ENCODE measurements at places on chromosomes 3 and 15.

- DNase-seq: no peak
These were observed 90.2 kb downstream of the GABRB3 start for GRCh38 chr15:26682598-26683164.

GRCh38 chr15:45762726-45763125 lies 127.9 kb downstream of the SQOR start:
- DNase-seq: no peak

- no peak for DNase-seq
These were observed 41.3 kb upstream of the MUC4 start for GRCh38 chr3:195853036-195853435.

DNA sequence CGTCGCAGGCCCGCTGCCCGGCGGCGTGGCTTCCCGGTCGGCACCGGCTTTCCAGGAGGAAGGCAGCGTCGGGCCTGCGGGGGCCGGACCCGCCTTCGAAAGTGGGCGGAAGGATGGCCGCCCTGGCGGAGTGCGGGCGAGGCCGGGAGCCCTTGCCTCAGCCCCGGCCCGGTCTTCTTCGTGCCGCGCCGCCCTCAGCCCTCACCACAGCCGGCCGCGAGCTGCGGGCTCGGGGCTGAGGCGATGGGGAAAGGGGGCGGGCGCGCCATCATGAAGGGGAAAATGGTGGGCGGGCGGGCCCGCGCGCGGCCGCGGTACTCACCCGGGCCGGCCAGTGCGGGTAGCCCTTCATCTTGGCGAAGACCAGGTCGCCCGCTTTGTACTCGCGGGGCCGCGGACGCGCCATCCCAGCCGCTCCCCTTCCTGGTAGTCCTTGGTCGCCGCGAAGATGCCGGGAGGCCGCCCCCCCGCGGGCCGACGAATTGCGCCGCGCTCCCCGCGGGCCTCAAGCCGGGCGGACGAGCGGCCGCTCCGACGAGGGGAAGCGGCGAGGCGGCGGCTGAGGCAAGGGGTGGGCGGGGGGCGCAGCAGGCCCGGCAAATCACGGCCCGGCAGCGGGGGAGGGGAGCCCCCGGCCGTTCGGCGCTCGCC lies 489 bp downstream of the HDGFL3 start:
- peak; percentile 77 for DNase-seq

DNA sequence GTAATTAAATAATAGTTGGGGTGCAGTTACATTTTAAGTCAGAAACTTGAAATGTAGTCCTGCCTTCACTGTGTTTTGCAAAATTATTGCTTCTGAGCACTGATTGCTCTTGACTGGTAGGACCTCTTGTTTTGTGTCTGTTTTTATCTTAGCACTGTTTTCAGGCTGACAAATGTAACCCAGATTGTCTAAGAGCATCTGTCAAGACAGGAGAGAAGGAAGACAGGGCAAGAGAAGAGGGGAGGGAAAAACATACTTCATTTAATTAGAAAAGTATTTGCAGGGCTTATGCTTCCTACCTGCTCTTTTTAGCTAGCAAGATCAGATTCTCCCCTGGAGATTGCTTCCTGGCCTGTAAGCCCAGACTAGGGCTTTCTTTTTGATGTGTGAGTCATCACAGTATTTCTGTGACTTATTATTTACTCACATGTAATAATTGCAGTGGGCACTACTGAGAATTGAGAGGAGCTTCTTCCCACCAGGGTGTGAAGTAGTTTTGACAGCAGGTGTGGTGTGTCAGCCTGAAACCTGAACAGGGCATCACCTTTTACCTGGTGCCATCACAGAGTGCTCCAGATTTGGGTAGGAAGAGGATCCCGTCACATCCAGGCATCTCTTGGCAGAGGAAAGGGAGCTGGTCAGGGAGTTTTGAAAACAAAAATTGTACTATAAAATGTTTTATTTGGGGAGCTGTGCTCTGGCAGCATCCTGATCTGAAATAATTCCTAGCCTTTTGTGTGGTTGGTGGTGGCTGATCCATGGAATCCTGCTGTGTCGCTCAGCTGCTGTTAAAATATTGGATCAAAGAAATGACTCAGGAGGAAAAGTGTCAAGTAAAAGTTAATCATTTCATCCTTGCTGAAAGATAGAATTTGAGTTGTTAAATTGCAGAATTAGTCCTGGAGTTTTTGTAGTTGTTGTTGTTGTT lies 98.2 kb downstream of the TMEM108 start:
- DNase-seq: no peak

- DNase-seq: peak; percentile 100
These were observed 345 bp upstream of the CDV3 start for GRCh38 chr3:133573054-133573628.

- no peak for DNase-seq
These were observed 92.0 kb downstream of the SNRK start for GRCh38 chr3:43378066-43378935.

DNA sequence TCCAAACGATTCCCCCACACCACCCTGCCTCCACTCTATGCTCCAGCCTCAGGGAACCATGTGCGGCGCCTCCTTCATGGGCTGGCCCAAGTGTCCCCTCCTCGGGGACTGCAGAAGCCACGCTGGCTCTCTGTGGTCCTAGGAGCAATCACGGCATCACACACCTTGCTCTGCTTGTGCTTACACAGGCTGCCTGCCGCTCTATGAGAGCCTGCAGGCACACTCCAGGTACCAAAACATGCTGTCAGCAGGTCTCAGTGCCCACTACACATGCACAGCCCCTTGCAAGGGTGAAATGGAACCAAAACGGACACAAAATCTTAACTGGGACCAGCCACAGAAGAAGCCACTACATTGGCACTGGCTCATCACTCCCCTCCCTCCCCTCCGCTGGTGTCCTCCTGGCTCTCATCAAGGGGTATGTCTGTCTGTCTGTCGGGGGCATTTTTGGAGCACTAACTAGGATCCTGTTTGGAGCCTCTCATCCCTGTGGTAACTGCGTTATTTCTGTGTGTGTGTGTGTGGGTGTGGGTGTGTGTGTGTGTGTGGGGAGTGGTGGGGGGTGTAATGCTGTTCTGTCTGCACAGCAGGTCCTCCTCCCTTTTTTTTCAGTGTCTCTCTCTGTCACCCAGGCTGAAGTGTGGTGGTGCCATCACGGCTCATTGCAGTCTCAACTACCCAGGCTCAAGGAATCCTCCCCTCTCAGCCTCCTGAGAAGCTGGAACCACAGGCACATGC lies 60.6 kb downstream of the DHX30 start:
- no peak for DNase-seq

DNA sequence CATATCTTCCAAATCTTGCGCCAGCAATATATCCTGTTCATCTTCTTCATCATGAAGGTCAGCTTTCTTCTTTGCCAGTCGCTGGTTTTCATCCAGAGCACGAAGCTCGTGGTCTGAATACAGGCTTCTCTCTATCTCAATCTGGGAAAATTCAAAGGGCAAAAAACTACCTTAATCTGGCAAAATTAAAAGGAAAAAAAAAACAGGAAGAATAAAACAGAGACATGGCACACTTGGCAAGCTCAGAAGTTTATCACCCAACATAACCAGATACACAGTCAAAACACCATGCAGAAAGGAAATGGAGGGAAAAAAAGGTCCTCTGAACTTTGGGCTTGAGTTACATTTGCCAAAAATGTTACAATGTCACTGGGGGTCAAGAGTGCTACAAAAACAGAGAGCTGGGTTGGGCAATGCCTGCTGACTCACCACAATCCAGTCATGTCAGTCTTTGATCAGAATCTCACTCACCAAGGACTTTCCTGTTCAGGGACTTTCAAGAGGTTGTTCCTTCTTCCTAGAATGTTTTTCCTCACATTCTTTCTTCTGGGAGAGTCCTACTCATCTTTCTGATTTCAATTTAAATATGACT lies 1.5 kb downstream of the MRPL46 start:
- DNase-seq: no peak

GRCh38 chr3:186849374-186849975 lies 7.0 kb downstream of the ADIPOQ start:
- DNase-seq: no peak

DNA sequence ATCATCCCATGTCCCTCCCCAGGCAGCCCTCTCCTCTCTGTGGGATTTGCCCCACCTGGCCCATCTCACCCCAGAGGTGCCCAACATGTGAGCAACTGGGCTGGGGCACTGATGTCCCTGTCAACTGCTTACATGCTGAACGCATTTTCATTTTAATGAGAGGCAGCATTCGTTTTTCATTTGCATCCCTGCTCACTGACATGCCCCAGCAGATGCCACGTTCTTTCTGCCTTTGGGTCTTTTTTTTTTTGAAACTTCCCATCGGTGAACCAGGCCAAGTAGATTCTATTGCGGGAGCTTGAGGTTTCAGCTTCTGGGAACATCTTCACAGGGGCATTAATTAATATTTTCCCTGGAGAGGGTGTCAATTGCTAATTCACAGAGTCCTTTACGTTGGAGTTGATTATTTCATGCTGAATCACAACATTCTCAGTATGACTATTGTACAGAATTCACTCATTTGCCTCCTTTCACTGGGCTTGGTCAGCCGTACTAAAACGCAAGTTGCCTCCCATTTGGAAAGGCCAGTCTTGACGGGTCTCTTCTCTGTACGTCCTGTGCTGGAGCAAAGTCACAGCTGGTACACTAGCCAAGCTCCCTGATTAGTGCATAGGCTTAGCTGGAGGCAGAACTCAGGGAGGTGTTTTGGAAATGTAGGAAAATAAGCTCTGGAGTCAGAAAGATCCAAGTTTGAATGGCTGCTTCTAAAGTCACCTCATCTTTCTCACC lies 69.8 kb downstream of the CHRNA7 start:
- no peak for DNase-seq

GRCh38 chr3:194761384-194761783 lies 75.7 kb downstream of the FAM43A start:
- peak; percentile 53 for DNase-seq

GRCh38 chr3:151909681-151910405 lies 36.4 kb downstream of the SUCNR1 start:
- DNase-seq: no peak

- DNase-seq: no peak
These were observed 313.2 kb downstream of the POLQ start for GRCh38 chr3:121232309-121233225.

DNA sequence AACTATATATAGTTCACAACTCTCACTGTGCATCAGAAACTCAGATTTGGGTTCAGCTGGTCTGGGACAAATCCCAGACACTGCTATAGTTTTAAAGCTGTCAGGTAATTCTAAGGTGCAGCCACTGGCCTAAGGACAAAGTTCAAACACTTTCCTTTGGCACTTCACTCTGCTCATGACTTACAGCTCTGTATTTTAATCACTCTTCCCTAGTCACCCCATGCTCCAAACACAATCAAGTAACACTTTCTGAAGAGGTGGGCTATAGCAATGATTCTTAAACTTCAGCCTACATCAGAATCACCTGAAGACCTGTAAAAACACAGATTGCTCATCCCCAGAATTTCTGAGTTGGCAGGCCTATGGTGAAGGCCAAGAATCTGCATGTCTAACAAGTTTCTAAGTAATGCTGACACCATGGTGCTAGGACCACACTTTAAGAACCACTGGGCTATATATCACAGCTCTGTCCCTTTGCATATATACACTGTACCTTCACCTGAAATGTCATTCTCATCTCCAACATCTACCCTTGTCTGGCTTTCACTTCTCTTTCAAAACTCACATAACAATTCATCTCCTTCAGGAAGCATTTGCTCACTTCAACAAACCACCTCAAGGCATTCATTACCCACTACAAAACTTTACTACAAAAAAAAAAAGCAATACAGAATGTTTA lies 21.4 kb downstream of the STAG1 start:
- no peak for DNase-seq

DNA sequence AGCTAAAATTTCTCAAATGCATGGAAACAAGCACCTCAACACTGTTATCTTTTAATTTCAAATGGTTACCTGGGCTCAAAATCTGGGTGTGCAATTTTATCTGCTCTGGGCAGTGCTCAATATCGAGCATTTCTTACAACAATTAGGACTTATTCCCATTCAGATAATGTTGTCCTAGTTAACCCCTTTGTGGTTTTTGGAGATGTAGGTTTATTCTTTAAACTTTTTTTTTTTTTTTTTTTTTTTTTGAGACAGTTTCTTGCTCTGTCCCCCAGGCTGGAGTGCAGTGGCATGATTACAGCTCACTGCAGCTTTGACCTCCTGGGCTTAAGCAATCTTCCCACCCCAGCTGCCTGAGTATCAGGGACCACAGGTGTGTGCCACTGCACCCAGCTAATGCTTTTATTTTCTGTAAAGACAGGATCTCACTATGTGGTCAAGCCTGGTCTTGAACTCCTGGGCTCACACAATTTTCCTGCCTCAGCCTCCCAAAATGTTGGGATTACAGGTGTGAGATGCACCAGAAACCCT lies 4.4 kb upstream of the ATP2C1 start:
- DNase-seq: no peak

Measured in right hindlimb (tissue), 1 donor.